ENCODE measurements at places on chromosomes 3 and 15.

- DNase-seq, result peak; percentile 42
Measured at GRCh38 chr3:112013058-112013783, 14.5 kb downstream of the TAGLN3 start.

DNA sequence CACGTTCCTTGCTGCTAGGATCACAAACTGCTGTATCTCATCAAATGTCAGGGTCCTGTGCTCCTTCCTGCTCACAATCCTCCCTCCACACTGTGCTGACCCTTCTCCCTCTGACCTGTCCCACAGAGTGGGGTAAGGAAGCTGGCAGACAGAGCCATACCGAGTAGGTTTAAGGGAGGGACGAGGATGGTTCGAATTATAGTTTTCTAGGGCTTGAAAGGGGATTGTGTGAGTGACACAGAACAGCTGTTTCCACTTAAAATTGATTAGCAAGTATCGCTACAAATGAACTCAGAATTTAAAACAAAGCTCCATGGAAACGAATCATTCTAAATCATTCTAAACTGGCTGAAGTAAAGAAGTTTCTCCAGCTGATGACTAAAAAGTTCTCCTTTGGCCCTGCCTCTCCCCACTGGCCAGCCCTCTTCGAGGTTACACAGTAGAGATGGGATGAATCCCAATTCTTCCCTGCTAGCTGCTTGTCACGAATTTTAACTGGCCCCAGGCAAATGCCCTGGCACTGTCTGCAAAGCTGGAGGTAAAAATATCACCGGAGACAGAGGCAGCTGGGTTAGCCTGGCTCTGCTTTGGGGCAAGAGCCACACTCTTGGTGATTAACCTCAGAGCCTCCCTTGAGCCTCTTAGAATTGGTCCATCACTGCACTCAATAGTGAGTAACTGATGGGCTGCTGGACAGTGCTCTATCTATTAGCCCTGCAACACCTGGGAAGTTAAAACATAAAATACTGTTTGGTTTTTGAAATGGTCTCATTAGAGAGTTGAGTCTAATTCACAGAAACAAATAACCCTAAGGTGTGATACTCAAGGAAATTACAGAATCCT is 194.9 kb downstream of the CHST2 start:
- DNase-seq, result no peak

DNA sequence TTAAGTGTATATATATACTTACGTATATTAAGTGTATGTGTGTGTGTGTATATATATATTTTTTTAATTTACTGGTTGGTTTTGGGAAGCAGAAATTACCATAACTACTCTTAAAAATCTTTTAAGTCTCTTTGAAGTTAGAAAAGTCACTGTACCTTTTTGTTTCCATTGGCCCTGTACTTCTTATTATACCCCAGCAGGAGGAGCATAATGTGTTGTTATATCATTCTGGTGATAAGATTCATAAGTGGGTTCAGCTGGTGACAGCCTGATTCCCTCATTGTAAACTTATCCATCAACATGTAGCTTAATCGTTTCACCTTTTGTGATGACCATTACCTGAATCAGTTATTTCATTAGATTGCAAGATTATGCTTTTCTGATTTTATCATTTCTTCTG is 30.8 kb downstream of the MLH1 start:
- DNase-seq, result no peak

GRCh38 chr3:172478116-172478515 is 29.9 kb upstream of the GHSR start:
- no peak for DNase-seq

DNA sequence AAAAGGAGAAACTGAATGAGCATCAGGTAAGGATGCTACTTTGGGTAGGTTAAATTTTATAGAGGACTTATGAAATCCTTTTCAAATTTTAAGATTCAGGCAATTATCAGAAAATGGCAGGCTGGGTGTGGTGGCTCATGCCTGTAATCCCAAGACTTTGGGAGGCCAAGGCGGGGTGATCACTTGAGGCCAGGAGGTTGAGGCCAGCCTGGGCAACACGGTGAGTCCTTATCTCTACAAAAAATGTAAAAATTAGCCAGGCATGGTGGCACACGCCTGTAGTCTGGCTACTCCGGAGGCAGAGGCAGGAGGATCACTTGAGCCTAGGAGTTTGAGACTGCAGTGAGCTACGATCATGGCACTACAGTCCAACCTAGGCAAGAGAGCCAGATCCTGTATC is 23.1 kb downstream of the DCUN1D1 start:
- no peak for DNase-seq

DNA sequence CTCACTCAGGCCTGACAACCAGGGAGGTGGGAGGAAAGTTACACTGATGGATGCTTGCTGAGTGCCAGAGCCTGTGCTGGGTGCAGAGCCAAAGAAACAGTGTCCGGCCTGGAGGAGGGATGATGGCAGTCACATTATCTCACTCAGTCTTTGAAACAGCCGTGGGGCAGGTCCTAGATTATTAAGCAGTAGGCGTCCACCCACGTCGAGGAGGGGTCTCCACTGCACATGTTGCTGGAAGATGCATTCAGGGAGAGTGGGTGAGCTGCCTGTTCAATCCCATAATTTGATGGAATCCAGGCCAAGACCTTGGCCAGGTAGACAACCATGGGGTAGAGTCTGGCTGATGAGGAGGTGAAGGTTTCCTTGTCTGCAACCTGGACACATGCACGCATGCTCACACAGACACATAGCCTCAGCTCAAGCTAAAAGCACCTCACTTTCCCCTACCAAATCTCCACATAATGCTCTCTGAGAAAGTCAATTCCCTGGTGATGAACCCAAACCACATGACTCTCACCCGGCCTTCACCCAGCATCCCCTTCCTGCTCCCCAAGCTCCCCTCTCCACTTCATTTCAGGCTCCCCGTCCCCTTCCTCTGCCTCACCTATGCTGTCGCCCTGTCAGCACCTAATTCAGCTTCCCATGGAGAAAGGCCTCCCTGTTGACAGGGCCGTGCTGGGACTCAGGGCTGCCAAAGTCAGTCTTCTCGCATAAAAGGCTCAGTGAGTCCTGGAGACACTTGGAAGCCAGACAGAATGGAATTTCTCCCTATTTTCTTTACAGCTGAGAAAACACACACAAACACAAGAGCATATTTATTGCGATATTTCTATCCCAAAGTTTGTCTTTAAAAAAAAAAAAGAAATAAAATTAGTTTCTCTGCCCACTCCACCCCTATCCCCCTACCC is 29.8 kb downstream of the ACAN start:
- DNase-seq, result no peak

- DNase-seq, result no peak
Measured at GRCh38 chr3:138898301-138898700, 48.6 kb downstream of the FOXL2 start.

GRCh38 chr3:150359381-150359780 is 48.7 kb upstream of the TSC22D2 start:
- DNase-seq, result no peak
